ENCODE measurements at places on chromosomes 1 and 21. TPM values are rescaled to one million over a fixed set of nuclear protein-coding genes. Genes with fewer than 3 reads are reported as not detected.

DNA sequence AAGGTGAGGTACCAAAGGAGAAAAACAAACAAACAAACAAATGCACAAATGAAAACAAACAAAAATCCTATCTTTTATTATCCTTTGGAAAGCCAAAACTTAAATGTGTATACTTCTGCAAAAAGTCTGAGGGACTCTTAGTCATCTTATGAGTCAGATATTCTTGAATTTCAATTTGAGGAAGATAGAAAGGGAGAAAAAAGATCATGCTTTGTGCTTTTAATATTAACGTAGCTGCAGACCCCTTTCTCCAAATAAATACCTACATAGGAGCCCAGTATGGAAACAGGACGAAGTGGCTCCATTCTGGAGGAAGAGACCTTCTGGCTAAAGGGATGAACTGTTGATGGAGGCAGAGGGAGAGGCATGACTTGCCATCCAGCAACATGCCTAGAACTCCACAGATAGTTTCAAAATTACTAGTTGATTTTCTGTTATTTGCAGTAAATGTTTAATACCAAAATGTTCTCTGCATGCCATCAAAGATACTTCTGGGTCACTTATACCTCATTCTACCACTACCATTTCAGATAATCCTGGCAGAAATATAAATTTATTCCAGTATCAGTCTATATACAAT lies 25.4 kb downstream of the NUP210L start:
- no peak for DNase-seq

DNA sequence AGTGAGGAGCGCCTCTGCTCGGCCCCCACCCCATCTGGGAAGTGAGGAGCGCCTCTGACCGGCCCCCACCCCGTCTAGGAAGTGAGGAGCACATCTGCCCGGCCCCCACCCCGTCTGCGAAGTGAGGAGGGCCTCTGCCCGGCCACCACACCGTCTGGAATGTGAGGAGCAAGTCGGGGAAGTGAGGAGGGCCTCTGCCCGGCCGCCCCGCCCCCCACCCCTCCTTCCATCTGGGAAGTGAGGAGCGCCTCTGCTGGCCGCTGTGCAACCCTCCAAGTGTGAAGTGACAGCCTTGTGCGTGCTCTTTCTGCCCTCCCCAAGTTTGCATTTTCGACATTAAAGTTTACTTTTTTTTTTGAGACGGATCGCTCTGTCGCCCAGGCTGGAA lies 5.1 kb upstream of the ZZZ3 start:
- no peak for DNase-seq

GRCh38 chr21:33643658-33644311 lies 1.5 kb downstream of the ITSN1 start:
- DNase-seq = no peak

- DNase-seq = no peak
These were observed 8.7 kb upstream of the MMEL1 start for GRCh38 chr1:2641381-2642130.

- DNase-seq = no peak
These were observed 116.6 kb upstream of the SYT6 start for GRCh38 chr1:114270282-114270681.

DNA sequence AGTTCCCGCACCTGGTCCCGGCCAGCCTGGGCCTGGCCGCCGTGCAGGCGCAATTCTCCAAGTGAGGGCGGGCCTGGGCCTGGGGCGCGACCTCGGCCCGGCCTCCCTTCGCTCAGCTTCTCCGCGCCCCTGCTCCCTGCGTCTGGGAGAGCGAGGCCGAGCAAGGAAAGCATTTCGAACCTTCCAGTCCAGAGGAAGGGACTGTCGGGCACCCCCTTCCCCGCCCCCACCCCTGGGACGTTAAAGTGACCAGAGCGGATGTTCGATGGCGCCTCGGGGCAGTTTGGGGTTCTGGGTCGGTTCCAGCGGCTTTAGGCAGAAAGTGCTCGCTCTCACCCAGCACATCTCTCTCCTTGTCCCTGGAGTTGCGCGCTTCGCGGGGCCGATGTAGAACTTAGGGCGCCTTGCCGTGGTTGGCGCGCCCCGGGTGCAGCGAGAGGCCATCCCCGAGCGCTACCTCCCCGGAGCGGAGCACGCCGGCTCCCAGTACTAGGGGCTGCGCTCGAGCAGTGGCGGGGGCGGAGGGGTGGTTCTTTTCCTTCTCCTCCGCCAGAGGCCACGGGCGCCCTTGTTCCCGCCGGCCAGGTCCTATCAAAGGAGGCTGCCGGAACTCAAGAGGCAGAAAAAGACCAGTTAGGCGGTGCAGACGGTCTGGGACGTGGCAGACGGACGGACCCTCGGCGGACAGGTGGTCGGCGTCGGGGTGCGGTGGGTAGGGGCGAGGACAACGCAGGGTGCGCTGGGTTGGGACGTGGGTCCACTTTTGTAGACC lies 1.2 kb downstream of the OLIG1 start:
- DNase-seq = peak; percentile 13

DNA sequence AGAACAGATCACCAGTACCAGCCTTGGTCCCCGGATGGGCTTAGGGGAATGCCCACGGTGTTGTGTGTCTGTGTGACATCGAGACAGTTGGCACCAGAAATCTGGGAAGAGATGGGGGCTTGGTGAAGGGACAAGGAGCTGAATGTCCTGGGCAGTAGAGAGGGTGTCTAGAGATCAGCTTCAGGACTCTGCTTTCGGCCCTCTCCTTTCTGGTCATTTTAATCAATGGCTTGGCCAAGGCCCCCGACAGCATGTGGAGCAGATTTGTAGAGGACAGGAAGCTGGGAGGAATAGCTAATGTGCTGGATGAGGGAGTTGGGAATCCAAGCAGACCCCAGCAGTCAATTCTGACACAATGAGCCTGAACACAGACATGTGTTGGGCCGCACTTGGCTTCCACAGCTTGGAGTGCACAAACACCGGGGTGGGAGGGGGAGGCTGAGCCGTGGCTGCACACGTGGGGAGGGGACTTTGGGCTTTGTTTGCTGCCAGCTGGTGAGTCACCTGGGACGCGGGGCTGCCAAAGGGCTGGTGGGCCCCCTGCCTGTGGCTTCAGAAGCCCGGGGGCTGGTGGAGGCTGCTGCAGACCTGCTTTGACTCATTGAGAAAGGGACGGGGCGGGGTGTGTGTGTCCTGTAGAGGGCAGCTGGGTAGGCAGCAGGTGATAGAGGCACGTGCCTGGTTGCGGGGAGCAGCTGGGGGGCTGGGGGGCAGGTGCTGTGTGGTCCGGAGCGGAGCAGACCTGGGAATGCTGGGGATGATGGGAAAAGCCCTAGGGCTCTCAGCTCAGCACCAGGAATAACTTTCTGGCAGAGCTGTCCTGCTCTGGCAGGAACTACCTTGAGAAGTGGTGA lies 20.9 kb downstream of the SLC1A7 start:
- peak; percentile 92 for DNase-seq

DNA sequence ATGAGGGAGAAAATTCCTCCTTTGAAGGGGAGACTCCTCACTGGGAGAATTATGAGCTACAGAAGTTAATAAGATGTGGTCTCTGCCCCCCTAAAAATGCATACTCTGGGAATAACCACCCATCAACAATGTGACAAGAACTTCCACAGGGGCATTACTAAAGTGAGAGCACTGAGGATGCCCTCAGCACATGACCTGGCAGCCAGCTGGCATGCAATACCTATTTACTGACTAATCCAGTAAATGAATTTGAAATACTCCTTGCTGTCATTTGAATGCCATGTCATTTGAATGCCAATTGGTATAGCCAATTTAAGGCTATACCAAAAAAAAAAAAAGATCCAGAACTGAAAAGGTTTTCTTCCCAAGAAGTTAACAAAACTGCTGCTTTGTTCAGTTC lies 30.8 kb downstream of the PLPP3 start:
- DNase-seq = no peak

GRCh38 chr1:65971547-65971946 lies 178.9 kb downstream of the PDE4B start:
- DNase-seq = no peak

DNA sequence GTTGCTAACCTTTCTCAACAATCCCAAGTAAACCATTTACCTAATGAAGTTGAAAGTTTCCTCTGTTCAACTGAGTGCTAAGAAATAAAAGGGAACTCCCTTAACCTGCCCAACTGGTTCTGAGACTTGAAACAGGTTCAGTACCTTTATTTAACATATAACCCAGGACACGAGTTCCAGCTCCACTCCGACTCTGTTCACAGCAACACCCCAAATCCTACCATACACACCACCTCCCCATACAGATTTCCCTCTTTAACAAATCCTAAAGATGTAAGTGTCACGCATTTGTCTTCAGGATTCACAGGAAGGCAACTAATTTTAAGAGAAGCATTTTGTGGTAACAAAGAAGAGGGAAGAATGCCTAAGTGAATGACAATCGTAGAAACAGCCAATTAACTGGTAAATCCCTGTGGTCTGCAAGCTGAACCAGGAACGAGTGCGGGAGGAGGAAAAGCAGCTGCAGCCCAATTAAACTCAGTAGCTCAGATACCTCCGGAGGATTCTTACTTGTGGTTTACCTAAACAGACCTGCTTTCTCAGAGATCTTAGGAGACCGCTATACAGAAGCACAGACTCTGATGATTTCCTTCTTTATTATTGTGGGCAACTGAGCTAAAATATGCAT lies 134.5 kb upstream of the MAGI3 start:
- no peak for DNase-seq

- no peak for DNase-seq
These were observed 3.3 kb downstream of the TXNIP start for GRCh38 chr1:145992958-145993617.

GRCh38 chr1:20604678-20605077 lies 15.8 kb downstream of the CDA start:
- no peak for DNase-seq

DNA sequence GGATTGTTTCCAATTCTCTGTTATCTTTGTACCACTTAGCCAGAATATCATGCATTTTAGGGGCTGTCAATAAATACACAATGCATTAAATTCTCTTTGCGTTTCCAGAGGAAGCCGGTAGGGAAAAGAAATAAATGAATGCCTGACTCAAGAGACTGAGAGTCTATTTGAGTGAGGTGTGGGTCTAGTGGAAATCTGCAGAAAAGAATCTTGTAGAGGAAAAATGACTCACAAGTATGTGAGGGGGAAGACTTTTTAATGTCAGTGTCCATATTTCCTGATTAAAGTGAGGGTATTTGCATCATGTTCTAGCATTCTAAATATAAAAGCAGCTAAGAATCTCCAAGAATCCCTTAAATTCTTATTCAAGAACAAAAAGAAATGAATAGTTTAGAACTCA lies 271.1 kb downstream of the PTPRC start:
- no peak for DNase-seq

GRCh38 chr1:236870721-236871120 lies 75.6 kb downstream of the MTR start:
- DNase-seq = no peak

DNA sequence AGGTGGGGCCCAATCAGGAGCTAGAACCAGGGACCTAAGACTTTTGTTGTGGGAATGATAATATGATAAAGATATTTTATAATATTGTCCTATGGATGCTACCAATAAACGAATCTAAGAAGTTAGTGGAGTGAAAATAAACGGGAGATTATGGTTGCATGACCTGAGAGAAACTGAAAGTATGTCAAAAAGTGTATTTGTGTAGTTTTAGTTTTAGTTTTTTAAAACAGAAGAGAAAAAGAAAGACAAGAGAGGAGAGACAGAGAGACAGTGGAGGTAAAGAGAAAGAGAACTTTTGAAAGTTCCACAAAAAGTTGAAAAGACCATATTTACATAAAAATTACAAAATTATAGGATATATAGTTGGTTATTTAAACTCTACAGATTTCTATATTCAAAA lies 64.1 kb upstream of the TMPRSS15 start:
- DNase-seq = no peak

DNA sequence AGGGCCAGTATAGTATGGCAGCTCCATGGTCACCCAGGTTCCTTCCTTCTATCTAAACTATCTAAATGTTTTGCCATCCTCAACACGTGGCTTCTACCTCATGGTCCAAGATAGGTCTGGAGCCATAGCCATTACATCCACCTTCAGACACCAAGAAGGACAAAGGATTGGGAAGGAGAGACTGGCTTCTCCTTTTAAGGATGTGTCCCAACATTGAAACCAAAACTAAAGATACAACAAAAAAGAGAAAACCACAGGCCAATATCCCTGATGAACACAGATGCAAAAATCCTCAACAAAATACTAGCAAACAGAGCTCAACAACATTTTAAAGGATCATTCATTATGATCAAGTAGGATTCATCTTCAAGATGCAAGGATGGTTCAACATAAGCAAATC lies 24.8 kb downstream of the HSD11B1 start:
- DNase-seq = no peak

DNA sequence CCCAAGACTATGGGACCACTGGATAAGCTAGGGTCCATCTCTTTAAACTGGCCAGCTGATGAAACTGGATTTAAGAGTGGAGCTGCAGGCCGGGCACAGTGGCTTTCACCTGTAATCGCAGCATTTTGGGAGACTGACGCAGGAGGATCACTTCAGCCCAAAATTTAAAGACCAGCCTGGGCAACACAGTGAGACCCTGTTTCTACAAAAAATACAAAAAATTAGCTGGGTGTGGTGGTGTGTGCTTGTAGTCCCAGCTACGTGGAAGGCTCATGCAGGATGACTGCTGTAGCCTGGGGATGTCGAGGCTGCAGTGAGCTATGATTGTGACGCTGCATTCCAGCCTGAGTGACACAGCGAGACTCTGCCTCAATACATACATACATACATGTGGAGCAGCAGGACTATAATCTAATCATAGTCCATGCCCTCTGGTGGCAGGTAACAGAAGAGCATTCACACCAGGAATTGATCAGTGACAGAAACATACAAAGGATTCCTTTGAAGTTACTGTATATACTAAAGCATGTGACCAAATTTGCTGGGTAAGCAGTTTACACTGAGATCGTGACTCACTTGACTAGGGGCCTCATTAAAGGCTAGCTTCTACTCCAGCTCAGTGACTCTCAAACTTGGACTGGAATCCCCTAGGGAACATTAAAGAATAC lies 101.5 kb upstream of the SLFNL1 start:
- DNase-seq = no peak

ARHGAP30 gene
- polyA plus RNA-seq = 40.8 TPM

DIO1 gene
- polyA plus RNA-seq = 0.18 TPM

RHEX gene
- 1.7 TPM for polyA plus RNA-seq

RNU1-4 gene
- not detected for polyA plus RNA-seq

FAM131C gene
- polyA plus RNA-seq = 0.96 TPM

SLAMF1 gene
- polyA plus RNA-seq = 115 TPM

FCRLB gene
- 0.84 TPM for polyA plus RNA-seq
